Activated T-helper 1 cell treated with Interleukin-2 at 50 U/mL for 16 hours (primary cell): ENCODE measurements at places on chromosomes 7 and 10.

- no peak for DNase-seq
Observed at GRCh38 chr7:72924386-72924732, 536 bp upstream of the POM121 start.

GRCh38 chr10:85067955-85068354, 739.6 kb downstream of the CCSER2 start:
- no peak for DNase-seq

DNA sequence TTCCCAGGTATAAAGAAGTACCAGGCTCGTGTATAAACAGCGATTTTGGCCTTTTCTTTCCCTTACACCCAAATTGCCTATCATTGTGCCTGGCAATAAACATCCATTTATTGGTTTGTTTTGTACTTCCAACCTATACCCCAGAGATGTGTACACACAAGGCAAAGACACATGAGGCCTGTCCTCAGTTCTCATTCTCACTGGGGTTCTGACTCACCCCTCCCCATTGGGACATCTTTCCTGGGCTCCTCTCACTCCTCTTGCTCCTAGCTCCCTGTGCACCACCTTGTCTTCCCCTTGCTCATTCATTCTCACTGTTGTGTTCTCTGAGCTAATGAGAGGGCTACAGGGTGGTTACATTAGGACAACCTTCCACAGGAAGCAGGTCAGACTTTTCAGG, 240.7 kb downstream of the ANK3 start:
- no peak for DNase-seq

- no peak for DNase-seq
Observed at GRCh38 chr7:45189151-45189970, 31.8 kb downstream of the RAMP3 start.

DNA sequence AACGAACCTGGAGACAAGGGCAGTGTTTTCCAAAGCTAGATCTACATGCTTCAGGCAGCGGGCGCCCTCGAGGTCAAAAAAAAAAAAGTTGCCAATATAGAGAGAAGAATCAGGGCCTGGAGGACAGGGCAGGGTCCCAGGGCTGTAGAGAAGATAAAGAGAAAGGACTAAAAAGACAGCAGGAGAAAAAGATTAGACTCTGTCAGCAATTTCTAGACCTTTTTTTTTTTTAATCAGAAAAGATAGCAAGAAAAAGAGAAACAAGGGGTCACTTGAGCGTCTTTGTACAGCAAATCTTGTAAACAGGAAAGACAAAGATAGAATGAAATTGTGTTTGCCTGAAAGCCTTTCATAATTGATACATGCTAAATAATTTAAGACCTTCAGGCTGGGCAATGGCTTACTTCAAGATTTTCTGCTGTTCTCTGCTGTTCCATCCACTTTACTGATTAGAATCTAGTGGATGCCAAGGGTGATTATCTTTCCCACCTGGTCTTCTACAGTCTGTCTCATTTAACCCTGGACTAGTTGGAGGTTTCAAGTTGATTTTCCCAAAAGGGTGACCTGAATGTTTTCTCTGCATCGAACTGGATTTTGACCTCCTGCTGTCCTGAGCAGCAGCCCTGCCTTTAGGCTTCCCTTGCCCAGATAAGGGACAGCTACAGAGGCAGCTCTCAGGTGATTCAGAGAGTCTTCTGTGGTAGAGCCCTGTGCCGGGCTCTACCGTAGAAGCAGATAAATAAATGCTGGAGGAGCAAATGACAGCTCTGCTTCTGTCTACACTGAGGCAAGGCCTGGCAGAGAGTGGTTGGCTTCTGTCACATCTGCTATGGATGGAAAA, 5.1 kb downstream of the LMOD2 start:
- no peak for DNase-seq

GRCh38 chr10:13938950-13939349, 352.2 kb downstream of the PRPF18 start:
- DNase-seq, result no peak

- no peak for DNase-seq
Observed at GRCh38 chr10:22615819-22616499, 98.4 kb downstream of the PIP4K2A start.

DNA sequence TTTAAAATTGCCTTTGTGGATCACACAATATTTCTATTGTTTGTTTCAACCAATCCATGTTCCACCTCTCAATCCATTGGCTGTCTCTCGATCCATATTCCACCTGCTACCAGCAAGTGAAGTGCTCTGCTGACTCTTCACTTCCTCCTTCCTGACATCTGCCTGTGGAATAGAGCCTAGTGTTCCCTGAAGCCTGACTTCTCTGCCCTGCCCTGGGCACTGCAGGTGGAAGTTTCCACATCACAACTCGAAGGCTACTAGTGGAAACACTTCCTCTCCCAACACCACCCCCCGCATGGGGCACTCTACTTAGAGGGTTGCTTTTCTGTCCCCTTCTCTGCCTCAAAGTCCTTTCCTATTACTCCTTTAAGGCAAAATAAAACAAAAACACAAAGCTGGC, 563.8 kb upstream of the IGFBP3 start:
- DNase-seq, result no peak

GRCh38 chr7:134447383-134447782, 11.5 kb downstream of the AKR1B1 start:
- DNase-seq, result no peak

- DNase-seq, result no peak
Observed at GRCh38 chr7:340200-340937, 50.4 kb downstream of the FOXL3 start.

DNA sequence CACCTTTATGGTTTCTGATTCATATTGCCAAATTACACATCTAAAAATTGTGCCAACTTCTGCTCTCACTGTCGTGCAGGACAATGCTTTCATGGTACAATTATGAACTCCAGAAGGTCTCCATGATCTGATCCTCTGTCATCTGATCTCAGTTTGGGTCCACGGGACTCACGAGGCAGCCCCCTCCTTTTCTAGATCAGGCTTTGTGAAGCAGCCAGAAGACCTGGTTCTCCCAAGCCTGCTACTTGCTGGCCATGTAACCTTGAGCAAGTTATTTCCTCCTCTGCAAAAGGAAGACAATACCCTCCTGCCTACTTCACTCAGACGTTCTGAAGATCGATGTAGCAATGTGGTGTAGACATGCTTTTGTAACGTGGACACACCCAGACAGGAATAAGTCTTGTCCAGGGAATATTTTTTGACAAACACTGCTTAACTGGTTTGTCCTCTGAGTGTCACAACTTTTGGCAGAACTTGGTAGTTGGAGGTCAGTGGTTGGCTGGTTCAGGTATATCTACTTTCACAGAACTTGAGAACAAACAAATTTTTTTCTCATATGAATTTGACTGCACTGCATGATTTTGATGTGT, 19.6 kb downstream of the CALML3 start:
- DNase-seq, result no peak

DNA sequence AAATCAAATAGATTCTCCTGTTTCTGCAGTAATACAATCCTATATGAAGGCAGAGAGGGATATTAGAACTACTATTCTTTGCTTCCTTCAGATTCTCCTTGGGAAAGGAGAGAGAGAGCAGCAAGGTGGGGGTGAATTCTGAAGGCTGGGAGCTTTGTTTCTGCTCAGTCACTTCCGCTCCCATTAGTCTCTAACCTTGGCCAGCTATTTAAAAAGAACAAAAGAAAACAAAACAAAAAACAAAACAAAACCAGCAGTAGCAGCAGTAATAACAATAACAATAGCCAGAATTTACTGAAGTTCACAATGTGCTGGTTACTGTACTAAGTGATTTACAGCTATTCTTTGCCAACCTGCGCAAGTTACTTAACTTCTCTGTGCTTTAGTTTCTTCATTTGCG, 9.9 kb downstream of the GPR85 start:
- DNase-seq, result no peak

GRCh38 chr7:142153400-142153799, 41.9 kb downstream of the MGAM2 start:
- no peak for DNase-seq

DNA sequence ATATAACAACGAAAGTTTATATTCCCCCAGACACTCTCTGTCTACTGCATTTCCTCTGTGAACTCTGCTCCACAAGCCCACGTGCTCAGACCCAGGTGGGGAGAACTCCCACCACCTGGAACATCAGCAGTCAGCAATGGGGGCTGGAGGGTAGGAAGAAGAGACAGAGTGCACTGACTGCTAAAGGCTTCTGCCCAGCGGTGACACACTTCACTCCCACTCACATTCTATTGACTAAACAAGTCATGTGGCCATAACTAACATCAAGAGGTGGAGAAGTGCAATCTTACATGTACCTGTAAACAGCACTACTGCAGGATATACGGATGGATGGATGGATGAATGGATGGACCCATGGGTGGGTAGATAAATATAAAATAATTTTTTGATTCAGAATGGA, 122.2 kb downstream of the MPP7 start:
- no peak for DNase-seq

GRCh38 chr7:81445462-81445861, 324.4 kb downstream of the HGF start:
- no peak for DNase-seq
